ENCODE measurements at places on chromosomes 3 and 15. TPM values are rescaled to one million over a fixed set of nuclear protein-coding genes. Genes with fewer than 3 reads are reported as not detected.

GRCh38 chr3:97821287-97821773 is 481 bp upstream of the CRYBG3 start:
- DNase-seq: no peak

GRCh38 chr15:93138681-93139250 is 49.8 kb upstream of the RGMA start:
- no peak for DNase-seq

DNA sequence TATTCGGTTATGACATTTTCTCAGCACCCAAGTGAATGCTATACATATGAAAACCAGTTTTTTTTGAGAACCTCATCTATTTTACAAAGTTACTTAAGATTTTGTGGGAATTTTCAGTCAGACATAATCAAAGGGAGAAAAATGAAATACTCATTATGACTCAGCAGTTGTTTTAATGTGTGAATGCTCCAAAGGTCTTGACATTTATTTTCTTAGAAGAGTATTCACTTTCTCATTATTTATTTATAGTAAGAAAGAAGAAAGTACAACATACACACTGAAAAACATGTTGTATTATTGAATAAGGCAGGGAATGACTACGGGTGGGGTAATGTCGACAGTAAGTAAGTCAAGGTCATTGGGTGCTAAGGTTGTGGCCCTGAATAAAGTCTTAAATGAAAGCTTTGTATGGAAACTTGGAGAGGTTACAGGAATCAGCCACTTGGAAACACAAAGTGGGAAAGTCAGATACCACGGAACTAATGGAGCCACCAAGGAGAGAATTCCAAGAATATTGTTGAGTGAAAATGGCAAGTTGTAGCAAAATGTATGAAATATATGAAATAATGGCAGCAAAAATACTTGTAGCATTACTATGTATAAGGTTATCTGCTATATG is 844.5 kb downstream of the TBL1XR1 start:
- no peak for DNase-seq

GRCh38 chr3:30538791-30539190 is 67.6 kb upstream of the TGFBR2 start:
- no peak for DNase-seq

GRCh38 chr3:186757686-186758220 is 25.6 kb upstream of the EIF4A2 start:
- no peak for DNase-seq

- DNase-seq: no peak
These were observed 80.6 kb downstream of the PCOLCE2 start for GRCh38 chr3:142808103-142808917.

DNA sequence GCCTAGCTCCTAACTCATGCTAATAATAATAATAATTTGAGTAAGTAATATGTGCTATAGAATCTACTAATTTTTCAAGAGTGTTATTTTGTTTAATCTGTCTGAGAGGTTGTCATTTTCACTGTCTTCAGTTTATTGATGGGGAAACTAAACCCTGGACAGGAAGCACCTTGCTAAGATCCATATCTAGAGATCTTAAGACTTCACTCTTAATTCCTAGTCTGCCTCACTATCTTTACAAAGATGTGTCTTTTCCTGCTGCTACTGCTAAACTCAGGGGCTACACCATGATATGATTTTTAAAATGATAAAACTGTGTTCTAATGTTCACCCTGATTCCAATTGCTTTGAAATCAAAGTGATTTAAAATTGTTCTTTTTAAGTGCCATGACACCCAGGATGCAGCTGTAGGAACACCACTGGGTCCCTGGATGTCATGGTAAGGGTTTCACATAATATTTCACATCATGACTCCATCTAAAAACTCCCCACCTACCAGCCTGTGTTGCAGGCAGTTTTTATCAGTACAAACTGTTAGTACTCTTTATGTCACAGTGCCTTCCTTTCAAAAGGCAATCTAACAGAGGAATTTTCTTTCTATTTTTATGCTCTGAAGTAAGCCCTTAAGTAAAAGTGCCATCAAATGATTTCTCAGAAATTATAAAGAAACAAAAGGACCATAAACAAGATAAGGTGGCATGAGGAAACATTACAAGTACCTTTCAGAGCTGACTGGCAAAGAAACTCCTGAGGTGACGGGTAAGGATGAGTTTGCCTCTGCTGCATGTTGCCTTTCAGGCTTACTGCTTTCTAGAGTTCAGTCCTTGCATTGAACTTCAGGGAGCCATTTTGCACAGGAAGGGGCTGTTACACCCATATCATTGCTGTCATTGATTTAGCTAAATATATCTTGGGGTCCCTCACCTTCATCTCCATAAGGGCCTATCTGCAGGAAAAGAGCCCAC is 160.1 kb upstream of the SATB1 start:
- no peak for DNase-seq

DNA sequence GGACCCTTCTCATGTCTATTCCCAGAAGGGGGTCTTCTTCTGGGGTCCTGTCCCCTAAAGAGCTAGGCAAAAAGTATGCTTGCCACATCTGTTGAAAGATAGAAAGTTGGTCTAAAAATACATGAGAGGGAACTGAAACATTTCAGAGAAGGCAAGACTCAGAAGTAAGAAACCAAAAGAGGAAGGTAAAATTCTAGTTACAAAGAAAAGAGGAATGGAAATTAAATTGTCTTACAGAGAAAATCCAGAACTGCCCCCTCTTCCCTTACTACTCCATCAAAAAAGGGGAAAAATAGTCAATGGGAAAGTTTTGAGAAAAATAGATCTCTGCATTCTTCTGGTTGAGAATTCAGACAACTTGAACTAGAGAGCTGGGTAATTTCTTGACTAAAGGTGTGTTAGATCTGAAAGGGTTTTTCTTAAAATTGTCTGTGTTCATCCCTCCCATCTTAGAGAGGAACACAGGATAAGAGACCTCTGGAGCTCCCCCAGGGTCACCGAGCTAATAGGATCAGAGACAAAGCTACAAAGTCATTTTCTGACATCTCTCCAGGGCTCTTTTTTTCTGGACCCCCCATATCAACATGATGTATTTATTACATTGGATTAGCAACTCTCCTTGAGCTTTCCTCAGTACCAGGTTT is 32.3 kb upstream of the CCR2 start:
- no peak for DNase-seq

GRCh38 chr3:143685491-143685890 is 162.8 kb downstream of the SLC9A9 start:
- DNase-seq: no peak

DNA sequence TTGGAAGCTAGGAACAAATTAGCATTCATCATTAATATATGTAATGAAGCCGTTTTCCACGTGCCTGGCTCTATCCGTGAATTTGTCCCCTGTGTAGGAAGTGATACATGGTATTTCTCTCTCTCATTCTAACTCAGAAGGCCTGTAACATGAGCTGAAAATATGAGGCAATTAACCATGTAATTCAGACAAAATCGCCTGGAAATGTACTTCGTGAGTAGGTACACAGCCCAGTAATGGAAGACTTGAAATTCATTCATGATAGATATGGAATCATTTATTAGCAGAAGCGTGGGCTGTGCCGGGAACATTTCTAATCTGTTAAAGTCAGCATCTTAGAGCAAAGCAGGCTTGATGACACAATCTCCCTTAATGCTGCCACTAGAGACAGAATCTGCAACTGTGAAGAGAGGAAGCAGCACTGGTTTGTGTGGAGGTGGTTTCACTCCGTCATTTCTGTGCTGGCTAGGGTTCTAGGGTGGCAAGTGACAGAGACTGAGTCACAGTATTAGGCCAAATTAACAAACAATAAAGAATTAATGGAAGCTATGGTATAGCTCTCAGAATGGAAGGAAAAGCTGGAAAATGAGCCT is 225.0 kb upstream of the PROK2 start:
- DNase-seq: no peak

GRCh38 chr15:31590609-31591008 is 264.0 kb downstream of the KLF13 start:
- DNase-seq: no peak

DNA sequence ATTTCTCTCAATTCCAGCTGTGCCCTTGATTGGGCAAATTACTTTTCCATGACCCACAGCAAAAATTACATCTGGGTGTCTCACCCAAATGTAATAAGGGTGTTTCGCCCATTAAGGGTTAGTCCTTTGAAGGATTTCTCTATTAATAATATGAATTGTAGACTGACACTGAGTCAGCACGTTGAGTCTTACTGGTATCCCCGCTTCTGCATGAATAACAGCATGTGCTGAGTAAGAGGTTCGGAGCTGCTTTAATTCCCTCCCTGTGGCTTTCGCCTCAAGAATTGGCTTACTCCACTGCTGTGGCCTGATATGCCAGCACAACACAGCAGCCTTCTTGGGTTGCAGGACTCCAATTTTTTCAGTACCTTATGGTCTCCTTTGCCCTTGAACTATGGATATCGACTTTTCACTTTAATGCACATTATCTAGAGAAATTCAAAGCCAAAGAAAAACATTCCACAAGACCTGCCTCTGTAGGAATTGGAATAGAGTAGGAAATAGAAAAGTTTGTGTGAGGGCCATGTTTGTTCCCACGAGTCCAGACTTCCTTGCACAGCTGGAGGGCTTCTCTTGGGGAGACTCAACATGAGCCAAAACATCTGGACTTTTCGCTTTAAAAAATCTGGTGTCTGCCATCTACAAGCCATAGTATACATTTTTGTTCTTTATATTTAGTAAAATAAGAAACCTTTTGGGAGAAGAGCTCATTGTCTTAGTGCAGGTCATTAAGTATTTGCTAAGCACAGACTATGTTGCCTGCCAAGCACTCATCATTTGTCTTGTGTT is 20.7 kb upstream of the ERC2 start:
- no peak for DNase-seq

DNA sequence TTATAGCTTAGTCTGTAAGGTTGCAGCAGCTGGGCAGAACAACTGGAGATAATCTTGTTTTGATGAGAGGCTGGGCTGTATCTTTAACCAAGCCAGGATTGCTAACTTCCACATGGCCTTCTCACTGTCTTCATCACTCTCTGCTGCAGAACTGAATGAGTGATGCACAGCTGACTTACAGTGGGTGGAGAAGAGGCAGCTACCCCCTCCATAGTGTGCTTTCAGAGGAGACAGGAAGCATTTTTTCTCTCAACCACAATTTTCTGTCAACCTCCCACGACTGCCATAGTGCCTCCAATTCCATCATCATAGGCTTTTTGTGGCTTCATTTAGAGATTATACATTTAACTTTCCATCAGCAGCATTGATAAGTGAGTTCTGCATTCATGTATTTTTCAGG is 168.2 kb downstream of the CLSTN2 start:
- no peak for DNase-seq

DNA sequence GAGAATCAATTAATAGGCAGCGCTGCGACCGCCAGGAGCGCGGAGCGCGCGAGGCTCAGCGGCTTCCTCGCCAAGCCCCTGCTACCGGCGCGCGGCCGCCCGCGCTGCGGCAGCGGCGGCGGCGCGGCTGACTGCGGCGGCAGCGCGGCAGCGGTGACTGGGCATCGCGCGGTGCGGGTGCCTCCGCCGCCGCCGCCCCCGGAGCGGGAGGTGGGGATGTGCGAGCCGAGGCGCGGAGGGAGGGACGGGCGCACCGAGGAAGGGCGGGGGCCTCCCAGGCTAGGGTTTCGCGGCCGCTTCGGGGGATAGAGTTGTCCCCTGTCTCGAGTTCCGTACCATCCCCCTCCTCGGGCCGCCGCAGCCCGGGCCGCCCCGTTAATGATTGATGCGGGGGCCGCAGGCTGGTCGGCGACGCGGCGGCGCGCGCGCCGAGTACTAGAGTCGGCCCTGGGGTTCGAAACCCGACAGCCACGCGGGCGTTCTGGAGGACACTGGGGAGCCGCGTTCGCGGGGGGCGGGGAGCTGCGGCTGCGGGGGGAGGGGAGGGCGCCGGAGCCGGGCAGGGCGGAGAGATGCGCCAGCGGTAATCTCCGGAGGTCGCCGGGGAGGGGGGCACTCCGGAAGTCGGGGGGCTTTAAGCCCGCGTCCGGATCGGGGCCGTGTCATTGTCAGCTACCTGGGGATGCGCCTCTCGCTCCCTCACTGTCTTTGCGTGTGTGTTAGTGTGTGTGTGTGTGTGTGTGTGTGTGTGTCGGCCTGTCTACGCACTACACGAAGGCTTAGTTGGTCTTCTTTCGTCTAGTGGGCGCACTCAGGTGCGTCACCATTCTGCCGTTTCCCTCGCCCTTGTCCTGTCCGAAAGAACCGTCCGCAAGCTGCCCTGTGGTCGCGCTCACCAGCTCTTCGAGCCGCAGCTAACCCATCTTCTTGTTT is at the start of gene PAQR9:
PAQR9 (minus strand) TSS at position 159 of the 933 bp plus-strand sequence. CDS start 338 bp downstream, outside the sequence.
- DNase-seq: no peak

- DNase-seq: no peak
These were observed 36.0 kb downstream of the SLC25A26 start for GRCh38 chr3:66256806-66257205.

GRCh38 chr15:52094811-52095584 is 17.6 kb downstream of the BCL2L10 start:
- no peak for DNase-seq

GRCh38 chr3:50255251-50255615 is 13.7 kb upstream of the SEMA3B start:
- no peak for DNase-seq

DNA sequence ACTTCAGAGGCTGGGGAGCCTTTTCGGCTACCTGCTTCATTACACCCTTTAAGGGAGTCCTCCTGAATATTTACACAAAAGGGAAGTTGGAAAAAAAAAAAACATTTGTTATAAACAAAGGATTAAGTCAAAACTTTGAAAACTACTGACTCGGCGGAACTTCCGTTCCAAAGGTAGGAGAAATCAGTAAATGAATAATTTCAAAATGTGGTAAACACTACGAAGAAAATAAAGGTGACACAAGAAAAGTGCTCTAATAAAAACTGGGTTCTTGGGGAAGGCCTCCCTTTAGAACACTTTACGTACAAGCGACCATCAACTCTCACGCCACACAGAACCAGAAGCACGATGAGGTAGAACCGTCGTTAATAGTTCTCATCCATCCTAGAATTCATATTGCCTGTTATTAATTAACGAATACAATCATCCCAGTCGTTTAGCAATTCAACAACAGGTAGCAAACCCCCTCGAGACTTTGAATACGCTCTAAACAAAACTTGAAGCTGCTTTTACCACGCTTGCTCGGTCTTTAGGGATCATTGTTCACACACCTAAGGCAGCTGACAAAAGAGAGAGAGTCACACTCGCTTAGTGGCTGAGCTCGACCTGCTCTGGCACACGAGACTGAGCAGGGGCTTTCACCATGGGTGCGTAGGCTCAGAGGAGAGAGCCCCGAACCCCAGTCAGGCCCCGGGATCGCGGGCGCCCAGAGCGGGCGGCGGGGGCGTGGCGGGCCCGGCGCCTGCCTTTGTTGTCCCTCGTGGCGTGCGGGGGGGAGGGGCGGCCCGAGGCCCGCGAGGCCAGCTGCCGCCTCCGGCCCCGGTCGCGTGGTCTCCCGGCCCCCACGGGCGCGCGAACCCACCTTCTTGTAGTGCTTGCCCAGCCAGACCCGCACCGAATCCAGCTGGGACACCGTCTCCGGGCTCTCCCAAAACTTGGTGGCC is 680 bp downstream of the SMARCC1 start:
- peak; percentile 65 for DNase-seq

GRCh38 chr3:67642734-67643133 is 11.7 kb downstream of the SUCLG2 start:
- no peak for DNase-seq

GRCh38 chr3:119800844-119801243 is 18.9 kb downstream of the NR1I2 start:
- DNase-seq: no peak

WDR76 gene
- total RNA-seq: 71.1 TPM

RNU5B-1 gene
- total RNA-seq: not detected

ITIH1 gene
- not detected for total RNA-seq

WNT7A gene
- not detected for total RNA-seq

RLBP1 gene
- not detected for total RNA-seq

RYK gene
- 16.8 TPM for total RNA-seq

RNF111 gene
- 35.3 TPM for total RNA-seq

TIMP4 gene
- not detected for total RNA-seq

ILDR1 gene
- total RNA-seq: 0.34 TPM

SIDT1 gene
- total RNA-seq: 12.2 TPM
